ENCODE measurements at places on chromosomes 7 and 10.
A peak's percentile ranks its signal among the peaks of the same experiment; 100 is the strongest.

GRCh38 chr7:95180-95862, 97.0 kb upstream of the FAM20C start:
- DNase-seq, result no peak

DNA sequence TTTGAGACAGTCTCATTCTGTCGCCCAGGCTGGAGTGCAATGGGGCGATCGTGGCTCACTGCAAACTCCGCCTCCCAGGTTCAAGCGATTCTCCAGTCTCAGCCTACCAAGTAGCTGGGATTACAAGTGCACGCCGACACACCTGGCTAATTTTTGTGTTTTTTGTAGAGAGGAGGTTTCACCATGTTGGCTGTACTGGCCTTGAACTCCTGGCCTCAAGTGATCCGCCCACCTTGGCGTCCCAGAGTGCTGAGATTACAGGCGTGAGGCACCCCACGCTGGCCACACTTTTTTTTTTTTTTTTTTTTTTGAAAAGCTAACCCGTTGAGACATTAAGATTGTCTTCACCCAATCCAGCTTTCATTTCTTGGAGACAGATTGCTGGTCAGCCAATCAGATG, 2.1 kb downstream of the ZNF273 start:
- DNase-seq, result no peak

- peak; percentile 38 for DNase-seq
These were observed 108.5 kb upstream of the TMEM168 start for GRCh38 chr7:112898432-112899290.

DNA sequence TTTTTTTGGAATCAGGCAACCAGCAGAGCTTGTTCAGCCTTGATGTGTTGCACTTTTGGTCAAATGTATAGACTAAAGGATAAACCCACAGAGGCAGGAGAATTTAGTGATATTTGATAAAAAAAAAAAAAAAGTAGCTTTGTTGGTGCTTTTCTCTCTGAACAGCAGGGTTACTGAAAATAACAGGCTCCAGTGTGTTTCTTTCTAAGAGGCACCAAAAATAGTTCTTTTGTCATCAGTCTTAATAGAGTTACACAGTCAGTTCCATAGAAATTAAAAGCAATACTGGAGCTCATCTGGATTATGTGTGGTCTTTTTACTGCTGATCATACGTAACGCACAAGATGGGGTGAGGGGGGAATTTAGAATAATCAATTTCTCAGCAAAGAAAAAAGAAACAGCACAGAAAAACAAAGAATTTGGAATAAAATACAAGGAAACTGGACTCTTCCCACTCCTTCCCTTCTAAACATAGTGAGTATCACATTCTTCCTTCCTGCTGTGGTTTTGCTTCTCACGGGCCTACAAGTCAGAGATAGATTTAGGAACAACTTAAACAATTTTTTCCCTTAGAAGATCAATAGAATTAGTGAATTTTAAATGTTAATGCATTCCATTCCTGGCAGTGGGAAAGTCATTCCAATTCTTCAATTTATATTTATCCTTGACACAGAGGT, 178.8 kb upstream of the AKR1E2 start:
- no peak for DNase-seq

GRCh38 chr7:33632840-33633525, 272.4 kb upstream of the BMPER start:
- DNase-seq, result no peak

- no peak for DNase-seq
These were observed 9.1 kb downstream of the PRKG1 start for GRCh38 chr10:51083356-51083853.

GRCh38 chr7:106019470-106019820, 56.4 kb downstream of the CDHR3 start:
- DNase-seq, result no peak

- no peak for DNase-seq
These were observed at the start of gene PPP1R17 for GRCh38 chr7:31687024-31687748. Gene PPP1R17, plus strand, starts transcription at chr7:31687215. Its CDS starts 5,227 bp downstream, at chr7:31692442.

DNA sequence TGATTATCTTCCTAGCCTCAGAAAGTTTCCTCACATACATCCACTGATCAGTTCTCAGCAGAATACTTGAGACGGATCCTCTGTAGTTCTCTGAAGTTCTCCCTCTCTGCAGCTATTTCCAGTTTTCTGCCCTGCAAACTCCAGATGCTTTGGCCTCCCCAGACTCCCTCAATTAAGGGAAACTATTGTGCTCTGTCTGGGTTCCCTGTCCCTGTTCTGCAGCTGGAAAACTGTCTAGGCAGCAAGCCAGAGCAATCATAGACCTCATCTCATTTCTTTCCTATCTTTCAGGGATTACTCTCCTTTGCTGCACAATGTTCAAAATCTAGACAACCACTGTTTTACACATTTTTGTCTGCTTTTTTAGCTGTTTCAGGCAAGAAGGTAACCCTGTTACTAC, 9.2 kb downstream of the MICU1 start:
- DNase-seq, result no peak
